ENCODE measurements at places on chromosomes 12 and 14.
A peak's percentile ranks its signal among the peaks of the same experiment; 100 is the strongest.

- DNase-seq = no peak
Observed at GRCh38 chr14:80978403-80978802, 23.0 kb downstream of the TSHR start.

DNA sequence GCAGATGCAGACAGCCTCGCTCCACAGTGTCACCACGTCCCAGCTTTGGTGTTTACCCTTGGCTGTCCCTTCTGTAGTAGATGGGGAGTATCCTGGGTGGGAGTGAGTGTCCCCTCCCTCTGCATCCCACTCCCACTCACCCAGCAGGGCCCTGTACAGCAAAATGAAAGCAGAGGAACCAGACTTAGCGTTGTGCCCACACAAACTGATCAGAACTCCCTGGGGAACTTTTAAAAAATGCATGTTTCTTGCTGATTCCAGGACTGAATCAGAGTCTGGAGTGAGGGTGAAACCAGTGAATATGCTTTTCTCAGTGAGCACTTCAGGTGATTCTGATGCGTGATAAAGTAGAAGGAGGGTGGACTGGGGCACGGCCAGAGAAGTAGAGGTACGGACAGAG lies 2.9 kb downstream of the ACVRL1 start:
- no peak for DNase-seq

DNA sequence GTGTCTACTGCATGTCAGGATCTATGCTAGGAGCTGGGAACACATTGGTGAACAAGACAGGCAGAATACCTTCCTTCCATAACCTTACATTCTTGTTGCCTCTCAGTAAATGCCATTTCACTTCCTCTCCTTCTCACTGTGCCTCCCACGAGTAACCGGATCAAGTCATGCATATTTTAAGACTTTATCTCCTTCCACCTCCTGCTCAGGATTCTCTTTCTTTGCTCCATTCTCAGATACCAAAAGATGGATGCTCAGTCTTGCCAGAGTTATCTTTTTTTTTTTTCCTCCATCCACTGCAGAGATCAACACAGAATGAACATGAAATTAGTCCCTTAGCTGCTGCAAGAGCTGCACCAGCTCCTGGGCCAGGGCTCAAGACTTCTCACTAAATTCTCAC lies 20.0 kb upstream of the APPL2 start:
- no peak for DNase-seq

GRCh38 chr12:30908722-30909348 lies 17.7 kb upstream of the TSPAN11 start:
- DNase-seq = peak; percentile 95

DNA sequence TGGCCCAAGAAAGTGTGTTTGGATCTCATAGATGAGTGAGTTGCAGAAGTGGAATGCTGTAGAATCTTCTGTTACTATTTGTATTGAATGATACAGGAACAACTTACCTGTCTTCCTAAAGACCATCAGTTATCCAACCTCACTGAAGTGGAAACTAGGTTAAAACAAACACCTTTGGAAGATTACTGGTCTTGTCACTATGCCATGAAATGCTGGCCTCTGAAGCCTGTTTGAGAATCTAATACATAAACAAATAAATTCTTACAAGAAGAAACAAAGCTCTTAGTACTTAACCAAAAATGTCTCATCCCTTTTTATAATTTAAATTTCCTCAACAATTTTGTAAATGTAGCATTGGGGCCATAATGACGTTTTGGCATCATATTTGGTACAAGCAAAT lies 155.2 kb downstream of the FBXL14 start:
- DNase-seq = no peak

DNA sequence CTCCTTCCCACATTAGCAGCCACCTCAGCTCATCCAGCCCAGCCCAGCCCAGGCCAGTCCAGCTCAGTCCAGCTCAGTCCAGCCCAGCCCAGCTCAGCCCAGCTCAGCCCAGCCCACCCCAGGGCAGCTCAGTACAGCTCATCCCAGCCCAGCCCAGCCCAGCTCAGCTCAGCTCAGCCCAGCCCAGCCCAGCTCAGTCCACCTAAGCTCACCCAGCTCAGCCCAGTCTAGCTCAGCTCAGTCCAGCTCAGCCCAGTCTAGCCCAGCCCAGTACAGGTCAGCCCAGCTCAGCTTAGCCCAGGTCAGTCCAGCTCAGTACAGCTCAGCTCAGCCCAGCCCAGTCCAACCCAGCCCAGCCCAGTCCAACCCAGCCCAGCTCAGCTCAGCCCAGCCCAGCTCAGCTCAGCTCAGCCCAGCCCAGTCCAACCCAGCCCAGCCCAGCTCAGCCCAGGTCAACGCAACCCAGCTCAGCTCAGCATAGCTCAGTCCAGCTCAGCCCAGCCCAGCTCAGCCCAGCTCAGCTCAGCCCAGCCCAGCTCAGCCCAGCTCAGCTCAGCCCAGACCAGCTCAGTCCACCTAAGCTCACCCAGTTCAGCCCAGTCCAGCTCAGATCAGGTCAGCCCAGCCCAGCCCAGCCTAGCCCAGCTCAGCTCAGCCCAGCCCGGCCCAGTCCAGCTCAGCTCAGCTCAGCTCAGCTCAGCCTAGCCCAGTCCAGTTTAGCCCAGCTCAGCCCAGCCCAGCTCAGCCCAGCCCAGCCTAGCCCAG lies 63.0 kb downstream of the TMEM121 start:
- no peak for DNase-seq

- no peak for DNase-seq
Observed at GRCh38 chr12:44875417-44875953, 630 bp downstream of the NELL2 start.

- DNase-seq = no peak
Observed at GRCh38 chr14:100674897-100675619, 51.6 kb upstream of the DLK1 start.

DNA sequence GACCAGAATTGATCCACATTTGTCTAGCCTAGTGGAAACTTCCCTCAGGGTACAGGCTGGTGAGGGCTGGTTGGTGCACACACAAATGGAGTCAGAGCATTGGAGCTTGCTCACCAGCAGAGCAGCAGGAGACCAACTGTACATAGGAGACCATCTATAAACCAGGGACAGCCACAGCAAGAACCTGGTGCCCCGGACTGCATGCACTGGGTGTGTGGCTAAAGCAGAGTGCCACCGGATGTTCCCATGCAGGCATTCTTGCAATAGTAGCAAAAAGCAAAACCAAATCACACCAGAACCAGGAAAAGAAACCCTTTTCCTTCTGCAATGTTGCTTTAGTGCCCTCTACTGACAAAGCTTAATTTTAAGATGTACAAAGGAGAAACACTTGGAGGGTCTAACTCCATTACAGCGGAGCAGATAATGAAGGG lies 136.4 kb downstream of the MDGA2 start:
- no peak for DNase-seq

- DNase-seq = no peak
Observed at GRCh38 chr14:25389948-25390347, 340.0 kb upstream of the STXBP6 start.

GRCh38 chr14:20470603-20470901 lies 1.3 kb downstream of the PNP start:
- no peak for DNase-seq

DNA sequence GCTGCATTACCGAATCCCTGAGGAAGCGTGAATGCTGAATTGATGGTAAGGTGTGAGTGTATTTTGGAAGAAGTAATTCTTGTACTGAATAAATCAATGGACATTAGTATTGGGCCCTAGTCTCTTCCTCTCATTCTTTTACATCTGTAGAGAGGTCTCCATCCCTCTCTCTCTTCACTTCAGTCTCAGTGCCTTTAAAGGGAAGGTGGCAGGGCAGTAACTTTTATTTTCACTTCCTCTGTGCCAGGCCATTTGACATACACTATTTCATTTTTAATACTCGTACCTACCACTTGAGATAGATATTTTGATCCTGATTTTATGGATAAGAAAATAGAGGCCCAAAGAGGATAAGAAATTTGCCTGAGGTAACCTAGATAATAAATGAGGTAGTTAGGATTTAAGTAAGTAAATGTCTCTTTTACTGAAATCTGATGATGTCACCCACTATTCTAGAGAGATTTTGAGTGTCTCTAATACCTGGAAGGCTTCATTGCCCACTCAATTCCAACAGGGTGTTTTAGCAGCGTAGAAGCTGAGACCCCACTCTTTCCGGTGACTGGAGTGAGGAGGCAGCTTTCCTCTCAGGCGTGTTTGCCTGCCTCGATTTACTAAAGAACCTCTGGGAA lies 177.9 kb upstream of the PRICKLE1 start:
- no peak for DNase-seq
